Calu3 (cell line): ENCODE measurements at places on chromosomes 7 and 10. TPM values are rescaled to one million over a fixed set of nuclear protein-coding genes. Genes with fewer than 3 reads are reported as not detected.

Gene LRRC61
- total RNA-seq: 14.6 and 22.5 TPM in 2 replicates

GRCh38 chr7:67359900-67360299, 363.3 kb downstream of the TYW1 start:
- DNase-seq: no peak

GRCh38 chr7:80207501-80207900, 72.9 kb downstream of the GNAI1 start:
- no peak for DNase-seq

Gene RNF32
- total RNA-seq: 1.6 and 3.2 TPM in 2 replicates

DNA sequence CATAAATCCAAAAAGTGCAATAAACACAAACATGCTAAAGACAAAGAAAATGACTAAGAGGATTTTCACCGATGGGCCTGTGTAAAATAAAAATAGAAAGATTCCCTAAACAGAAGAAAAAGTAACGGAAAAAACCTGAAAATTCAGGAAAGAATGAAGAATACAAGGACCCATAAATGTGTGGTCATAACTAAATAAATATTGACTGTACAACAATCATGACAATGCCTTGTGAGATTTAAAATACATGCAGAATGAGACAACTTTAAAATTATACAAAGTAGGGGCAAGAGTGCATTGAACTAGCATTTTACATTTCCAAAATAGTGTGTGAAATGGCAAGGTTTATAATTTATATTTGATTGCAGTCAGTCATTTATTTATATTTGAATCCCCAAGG, 409.1 kb upstream of the ANKRD30A start:
- DNase-seq: no peak

Gene ALOX5
- 44.9 and 57.0 TPM in 2 replicates for total RNA-seq

Gene PARD3
- total RNA-seq: 57.6 and 62.4 TPM in 2 replicates

DNA sequence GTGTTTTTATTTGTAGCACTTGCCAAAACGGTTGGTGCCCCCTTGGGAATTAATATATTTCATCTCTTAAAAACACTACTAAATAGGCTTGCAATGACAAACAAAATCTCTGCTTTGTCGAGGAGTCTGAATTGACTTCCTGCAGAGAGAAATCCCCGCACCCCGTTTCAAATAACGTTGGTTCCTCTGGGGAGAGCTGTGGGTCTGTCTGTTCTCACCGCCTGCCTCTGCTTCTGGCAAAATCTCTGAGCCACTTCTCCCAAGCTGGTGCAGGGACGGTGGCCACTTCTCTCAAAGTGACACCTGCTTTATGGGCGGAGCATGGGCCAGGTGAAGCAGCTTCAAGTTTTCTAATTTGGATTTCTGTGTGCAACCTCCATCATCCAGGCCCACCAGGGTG, 186.3 kb upstream of the ADARB2 start:
- DNase-seq: no peak

Gene MNX1
- 28.4 and 30.3 TPM in 2 replicates for total RNA-seq

DNA sequence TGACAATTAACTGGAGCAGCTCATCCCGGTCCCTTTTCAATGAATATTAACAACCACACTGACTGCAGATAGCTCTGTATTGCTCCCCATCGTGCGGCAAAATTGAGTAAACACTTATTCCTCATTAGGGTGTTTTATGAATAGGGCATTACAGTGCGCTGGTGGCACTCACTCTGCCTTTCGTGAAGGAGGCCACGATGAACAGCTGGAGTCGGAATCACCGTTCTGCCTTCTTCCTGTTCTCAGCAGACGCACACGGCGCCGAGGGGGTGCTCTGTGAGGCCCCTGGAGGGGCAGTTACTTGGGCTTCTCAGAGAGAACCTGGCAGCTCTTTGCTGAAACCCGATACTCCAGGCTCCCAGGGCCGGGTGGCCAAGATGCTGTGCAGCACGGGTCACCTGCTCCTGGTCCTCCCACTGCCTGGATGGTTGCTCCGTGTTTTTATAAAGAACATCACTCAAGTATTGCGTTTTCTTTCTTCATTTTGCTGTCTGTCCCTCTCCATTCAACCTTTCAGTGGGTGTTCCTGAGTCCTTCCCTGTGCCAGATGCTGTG, 241.9 kb downstream of the GLRX3 start:
- DNase-seq: no peak

- peak; percentile 78 for DNase-seq
Measured at GRCh38 chr7:31336202-31337001, 4.1 kb downstream of the NEUROD6 start.

- DNase-seq: no peak
Measured at GRCh38 chr10:92957223-92958010, 103.2 kb upstream of the CYP26C1 start.

DNA sequence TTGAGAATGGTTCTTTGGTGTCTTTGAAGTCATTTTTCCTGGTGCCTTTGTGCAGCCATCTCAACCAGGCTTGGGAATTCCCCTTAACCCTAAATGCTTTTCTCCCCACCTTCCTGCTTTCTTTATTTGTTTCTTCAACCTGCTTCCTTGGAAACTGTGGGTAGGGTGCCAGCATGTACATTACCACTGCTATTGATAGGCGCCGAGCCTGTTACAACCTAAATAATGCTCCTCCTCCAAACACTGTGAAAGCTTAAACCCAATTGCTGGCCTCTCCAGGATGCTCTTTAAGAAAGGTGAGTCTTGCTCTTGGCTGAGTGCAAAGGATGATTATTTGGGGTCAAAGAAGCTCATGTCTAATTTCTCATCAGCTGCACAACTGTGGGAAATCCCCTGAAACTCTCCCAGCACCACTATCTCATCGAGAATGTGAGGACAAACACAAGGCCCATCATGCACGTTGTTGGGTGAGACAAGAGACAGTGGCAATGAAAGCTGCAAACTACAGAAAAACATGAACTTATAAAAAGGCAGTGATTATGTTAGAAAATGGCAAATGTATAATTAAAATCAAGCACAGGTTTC, 285.5 kb upstream of the IGFBP3 start:
- DNase-seq: peak; percentile 80

Gene TMEM140
- 4.2 and 11.4 TPM in 2 replicates for total RNA-seq

Gene SLC26A3
- total RNA-seq: not detected in 2 replicates

- no peak for DNase-seq
Measured at GRCh38 chr10:49160814-49161213, 27.0 kb upstream of the FAM170B start.

DNA sequence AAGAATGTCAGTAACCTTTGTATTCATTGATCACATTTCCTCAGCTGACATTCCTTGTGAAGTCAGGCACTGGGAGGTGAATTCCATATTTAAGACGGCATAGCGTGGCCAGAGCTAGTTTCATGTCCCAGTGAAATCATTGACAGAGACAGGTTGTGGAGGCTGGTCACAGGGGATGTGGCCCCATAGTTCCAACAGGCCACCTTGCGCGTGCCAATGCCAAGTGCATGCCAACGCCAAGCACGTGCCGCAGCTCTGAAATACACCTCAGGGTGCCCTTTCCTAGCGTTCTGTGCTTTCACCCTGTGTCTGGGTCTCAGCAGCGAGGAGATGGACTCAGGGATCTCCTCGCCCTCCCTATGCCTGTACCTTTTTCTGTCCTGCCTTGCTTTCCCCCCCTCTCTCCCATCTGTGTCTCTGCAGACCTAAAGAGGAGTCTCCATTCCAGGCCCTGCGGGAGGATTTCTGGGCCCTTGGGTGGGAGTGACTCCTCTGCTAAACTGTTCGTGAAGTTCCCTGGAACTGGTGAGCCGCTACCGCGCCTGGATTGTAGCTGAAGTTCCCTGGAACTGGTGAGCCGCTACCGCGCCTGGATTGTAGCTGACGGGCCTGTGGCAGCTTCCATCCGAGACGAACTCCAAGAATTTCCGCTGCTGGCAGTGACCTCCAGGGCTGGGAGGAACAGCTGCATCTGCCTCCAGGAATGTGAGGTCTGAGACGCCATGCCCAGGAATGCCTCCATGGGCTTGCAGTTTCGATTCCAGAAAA, 19.7 kb downstream of the AQP1 start:
- DNase-seq: no peak

GRCh38 chr7:29948587-29948986, 41.0 kb downstream of the SCRN1 start:
- DNase-seq: no peak

DNA sequence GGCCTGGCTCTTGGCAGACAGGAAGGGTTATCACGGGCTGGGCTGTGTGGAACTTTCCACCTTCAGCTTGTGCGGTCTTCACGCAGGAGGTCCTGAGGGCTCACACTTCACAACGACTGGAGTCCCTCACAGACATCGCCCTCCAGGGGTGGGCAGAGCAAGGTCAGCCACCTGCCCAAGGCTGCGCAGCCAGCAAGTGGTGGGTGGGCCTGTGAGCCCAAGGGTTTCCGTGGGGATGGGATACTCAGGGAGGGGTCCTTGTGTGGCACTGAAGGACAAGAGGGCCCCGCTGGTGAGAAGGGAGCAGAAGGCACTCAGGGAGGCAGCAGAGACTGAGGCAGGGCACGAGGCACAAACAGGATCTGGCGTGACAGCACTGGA, 22.0 kb downstream of the PDIA4 start:
- no peak for DNase-seq

Gene SFXN3
- total RNA-seq: 27.5 and 37.7 TPM in 2 replicates

DNA sequence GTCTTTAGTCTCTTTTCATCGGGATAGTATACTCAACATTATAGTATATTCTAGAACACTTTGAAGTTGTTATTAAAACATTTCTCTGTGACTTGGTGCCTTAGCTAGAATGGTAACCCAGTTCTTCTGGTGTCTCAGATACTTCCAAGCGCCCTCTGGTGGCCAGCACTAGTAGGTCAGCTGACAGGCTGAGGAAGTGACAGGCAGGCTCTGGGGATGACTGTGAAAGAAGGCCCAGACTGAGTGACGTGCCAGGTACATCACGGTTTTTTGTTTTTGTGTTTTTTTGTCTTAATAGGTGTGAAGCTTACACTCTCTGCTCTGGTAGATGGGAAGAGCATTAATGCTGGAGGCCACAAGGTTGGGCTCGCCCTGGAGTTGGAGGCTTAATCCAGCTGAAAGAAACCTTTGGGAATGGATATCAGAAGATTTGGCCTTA, 5.1 kb downstream of the COMTD1 start:
- DNase-seq: peak; percentile 93
